Testis (tissue), 5 donors: ENCODE measurements at places on chromosomes 1 and 21. TPM values are rescaled to one million over a fixed set of nuclear protein-coding genes. Genes with fewer than 3 reads are reported as not detected.

GRCh38 chr1:176682830-176683535 lies 220.0 kb downstream of the PAPPA2 start:
- no peaks in the 10 kb centered on the region for H3K36me3 ChIP-seq
- no peaks in the 10 kb centered on the region for H3K4me1 ChIP-seq
- no peak overlapping the region for H3K4me3 ChIP-seq
- no peak for DNase-seq

- H3K36me3 ChIP-seq = no peaks in the 10 kb centered on the region
- no peak overlapping the region for H3K27ac ChIP-seq
- no peak overlapping the region for H3K4me3 ChIP-seq
- H3K4me1 ChIP-seq = no peaks in the 10 kb centered on the region
- no peaks in the 10 kb centered on the region for H3K27me3 ChIP-seq
- DNase-seq = no peak
Observed at GRCh38 chr1:40226192-40226591, 21.5 kb upstream of the TMCO2 start.

DNA sequence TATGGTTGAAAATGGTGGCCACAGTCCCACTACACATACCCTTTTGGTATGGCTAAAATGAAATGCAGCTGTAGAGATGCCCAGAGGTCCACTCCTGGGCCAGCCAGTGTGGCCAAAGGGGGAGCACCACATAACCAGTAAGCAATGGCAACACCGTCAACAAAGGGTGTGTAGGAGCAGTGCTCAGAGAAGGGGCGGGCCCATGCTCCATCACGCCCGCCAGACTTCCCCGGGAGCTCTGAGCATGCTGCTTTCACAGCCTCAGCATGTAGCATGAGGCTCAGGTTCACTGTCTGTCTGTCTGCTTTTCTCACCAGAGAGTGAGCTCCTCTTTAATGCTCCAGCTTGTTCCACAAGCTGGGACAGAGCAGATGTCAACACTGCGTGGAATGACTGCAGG lies 537.6 kb downstream of the MATN1 start:
- no peak for DNase-seq
- H3K27ac ChIP-seq = no peak overlapping the region
- no peaks in the 10 kb centered on the region for H3K36me3 ChIP-seq
- no peaks in the 10 kb centered on the region for H3K27me3 ChIP-seq
- no peak overlapping the region for H3K4me3 ChIP-seq

HFM1 gene
- 27.1 TPM for total RNA-seq

COL9A2 gene
- 7.2 TPM for total RNA-seq
